Gastroesophageal sphincter (tissue), 4 donors: ENCODE measurements at places on chromosomes 5 and 9.
A peak's percentile ranks its signal among the peaks of the same experiment; 100 is the strongest.

- no peak for ATAC-seq
Observed at GRCh38 chr9:122463828-122464632, 13.7 kb downstream of the OR1J1 start.

GRCh38 chr9:5842929-5843793 is 10.2 kb upstream of the ERMP1 start:
- ATAC-seq = no peak

DNA sequence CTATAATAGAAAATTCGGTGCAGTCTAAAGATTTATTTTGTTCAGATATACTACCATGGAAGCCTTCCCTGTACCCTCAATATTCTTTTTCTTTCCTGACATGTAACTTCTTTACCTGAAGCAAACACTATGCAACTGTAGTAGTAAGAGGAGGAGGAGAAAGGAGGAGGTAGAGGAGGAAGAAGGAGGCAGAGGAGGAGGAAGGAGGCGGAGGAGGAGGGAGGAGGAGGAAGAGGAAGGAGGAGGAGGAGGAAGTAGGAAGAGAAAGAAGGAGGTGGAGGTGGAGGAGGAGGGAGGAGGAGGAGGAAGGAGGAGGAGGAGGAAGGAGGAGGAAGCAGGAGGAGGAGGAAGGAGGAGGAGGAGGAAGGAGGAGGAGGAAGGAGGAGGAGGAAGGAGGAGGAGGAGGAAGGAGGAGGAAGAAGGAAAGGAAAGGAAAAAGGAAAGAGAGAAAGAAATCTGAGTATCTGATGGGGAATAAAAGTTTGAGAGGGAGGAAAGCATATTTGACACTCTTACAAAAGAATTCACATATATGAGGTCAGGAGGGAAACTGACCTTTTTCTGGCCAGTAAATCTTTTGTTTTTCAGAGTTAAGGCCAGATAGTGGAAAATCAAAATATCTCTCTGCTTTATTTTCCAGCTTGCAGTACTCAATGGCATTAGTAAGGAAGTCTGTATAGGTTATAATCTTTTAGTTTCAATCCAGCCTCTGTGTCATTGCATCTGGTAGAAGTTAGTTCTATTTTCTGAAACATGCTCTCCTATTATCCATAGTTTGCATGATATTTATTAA is 114.5 kb upstream of the LPAR1 start:
- ATAC-seq = no peak

- no peak for ATAC-seq
Observed at GRCh38 chr5:118776755-118777154, 211.6 kb downstream of the DTWD2 start.

- no peak for ATAC-seq
Observed at GRCh38 chr5:77347435-77348098, 137.1 kb downstream of the PDE8B start.

DNA sequence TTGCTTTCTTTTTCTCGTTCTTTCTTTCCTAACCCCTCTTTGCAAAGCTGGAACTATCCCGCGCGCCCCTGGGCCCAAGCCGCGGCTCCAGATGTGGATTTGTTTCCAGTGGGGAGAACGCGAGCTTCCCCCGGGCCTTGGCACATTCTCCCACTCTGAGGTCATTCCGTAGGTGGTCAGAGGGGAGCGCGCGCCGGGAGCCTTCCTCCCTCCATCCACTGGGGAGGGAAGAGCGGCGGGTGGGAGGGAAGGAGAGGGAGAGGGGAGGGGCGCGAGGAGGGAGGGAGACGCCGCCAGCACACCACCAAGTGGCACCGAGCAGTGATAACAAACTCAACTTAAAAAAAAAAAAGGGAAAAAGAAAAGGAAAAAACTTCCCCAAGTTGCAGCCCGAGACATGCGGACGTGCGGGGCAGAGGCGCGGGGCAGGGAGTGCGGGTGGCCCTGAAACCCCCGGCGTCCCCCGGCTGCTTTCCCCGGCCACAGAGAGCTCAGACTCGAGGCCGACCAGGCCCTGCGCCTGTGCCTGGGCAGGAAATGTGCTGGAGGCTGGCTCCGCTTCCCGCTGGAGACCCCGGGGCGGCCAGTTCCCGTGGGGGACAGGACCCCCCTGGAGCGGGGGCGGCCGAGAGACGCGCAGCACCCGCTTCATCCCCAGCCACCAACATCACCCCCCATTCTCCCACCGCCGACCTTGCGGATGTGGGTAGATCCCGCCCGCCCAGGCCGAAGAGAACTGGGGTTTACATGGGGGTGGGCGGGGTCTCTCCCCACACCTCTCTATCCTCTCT is 3.1 kb downstream of the IER5L start:
- ATAC-seq = peak; percentile 47

DNA sequence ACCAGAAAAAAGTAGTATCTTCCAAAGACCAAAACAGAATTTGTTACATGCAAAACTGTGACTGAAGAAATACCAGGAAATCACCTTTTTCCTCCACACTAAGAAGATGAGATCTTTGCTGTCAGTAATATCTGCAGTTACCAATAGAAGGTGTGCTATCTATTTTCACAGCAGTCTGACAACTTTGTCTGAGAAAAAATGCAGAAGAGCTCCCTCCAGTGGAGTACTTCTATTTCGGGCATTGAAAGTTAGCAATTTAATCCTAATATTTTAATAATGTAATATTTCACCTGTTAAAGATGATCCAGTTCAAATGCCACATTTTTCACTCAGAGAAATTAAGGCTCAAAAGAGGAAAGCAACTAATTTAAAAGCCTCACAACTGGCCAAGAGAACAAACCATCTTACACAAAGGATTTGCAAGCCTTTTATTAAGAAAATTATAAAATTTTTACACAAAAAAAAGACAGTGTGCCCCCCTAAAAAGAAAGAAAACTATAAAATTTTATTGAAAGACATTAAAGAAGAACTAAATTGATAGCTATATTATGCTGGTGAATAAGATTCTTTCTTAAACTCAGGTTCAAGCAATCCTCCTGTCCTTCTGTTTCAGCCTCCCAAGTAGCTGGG is 50.6 kb downstream of the DEPDC1B start:
- ATAC-seq = no peak

GRCh38 chr5:151671950-151672349 is 14.8 kb downstream of the SPARC start:
- peak; percentile 38 for ATAC-seq

DNA sequence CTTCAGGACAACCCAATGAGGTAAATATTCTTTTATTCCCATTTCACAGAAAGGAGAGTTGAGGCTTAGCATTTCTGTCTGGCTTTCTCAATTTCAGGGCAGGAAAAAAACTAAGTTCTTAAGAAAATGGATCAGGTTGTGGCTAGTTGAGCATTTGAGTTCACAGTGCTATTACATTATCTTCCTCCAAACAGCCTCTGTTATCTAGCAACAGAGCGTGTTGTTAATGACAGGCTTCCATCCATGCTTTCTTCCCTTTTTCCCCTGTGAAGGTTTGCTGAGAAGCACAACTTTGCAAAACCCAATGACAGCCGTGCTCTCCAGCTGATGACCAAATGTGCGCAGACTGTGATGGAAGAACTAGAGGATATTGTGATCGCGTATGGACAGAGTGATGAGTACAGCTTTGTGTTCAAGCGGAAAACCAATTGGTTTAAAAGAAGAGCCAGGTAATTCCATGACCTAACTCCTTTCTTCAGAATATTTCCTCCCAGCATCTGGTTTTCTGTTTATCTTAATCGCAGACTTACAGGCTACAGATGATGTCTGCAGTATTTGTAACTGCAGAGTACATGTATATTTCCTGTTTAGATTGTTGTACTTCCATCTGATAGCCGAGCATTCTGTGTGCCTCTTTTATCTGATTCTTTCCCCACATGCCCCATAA is 1.5 kb downstream of the THG1L start:
- no peak for ATAC-seq

GRCh38 chr5:177389241-177390169 is 5.3 kb downstream of the SLC34A1 start:
- peak; percentile 29 for ATAC-seq

DNA sequence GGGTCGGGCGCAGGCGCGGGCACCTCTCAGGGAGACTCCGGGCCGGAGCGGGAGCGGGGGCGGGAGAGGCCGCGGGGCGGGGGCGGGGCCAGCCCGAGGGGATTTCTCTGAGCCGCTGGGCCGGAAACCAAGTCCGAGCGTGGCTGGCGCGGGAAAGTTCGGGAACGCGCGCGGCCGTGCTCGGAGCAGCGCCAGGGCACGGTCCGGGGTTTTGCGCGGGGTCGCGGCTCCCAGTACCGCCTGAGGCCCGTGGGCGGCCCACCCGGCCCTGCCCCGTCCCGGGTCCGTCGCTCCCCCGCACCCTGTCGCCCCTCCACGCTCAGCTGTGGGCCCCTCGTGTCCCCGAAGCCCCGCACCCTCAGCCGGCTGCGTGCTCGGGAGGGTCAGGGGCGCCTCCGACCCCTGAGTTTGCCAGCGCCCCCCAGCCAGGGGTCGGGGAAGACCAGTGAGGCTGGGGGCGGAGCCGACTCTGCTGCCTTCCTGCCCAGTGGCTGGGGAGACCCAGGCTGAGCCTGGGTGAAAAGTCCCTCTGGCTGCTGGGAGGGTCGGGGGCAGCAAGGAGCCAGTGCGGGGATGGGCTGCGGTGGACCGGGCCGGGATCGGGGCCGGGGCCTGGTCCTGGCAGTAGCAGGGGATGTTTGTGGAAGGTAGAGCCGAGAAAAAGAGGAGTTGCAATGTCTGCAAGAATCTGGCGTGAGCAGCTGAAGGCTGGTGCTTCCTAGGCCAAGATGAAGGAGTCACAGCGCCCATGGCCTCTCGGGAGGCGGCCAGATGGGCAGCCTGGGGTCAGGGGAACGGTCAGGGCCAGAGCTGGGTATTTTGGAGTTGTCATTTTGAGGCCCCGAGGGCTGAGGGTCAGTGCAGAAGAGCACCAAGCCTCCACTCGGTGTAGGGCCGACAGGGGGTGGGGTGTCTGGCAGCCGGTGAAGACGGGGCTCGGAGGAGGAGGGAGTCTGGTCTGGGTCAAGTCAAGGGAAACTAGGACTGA is 588 bp downstream of the TRAF2 start:
- ATAC-seq = peak; percentile 62

- no peak for ATAC-seq
Observed at GRCh38 chr9:72313507-72313906, 51.5 kb downstream of the ZFAND5 start.

DNA sequence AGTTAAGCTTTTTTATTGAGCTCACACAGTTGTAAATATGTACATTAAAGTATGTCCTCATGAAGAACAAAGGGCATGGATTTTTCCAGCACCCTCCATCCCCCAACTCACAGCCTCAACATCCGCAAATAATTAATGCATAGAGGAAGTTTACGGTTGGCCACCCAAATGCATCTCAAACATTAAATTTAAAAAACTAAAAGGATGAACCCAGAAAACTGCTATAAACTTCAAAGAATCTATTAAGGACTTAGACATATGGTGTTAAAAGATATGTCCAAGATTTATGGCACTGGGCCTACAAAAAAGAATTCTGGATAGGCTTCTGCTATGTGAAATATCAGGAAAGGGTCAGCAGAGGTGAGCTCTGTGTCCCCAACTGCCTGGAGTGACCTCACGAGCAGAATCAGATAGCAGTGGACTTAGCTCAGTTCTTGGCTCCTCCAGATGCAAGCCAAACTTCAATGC is 54.0 kb upstream of the TNC start:
- no peak for ATAC-seq

DNA sequence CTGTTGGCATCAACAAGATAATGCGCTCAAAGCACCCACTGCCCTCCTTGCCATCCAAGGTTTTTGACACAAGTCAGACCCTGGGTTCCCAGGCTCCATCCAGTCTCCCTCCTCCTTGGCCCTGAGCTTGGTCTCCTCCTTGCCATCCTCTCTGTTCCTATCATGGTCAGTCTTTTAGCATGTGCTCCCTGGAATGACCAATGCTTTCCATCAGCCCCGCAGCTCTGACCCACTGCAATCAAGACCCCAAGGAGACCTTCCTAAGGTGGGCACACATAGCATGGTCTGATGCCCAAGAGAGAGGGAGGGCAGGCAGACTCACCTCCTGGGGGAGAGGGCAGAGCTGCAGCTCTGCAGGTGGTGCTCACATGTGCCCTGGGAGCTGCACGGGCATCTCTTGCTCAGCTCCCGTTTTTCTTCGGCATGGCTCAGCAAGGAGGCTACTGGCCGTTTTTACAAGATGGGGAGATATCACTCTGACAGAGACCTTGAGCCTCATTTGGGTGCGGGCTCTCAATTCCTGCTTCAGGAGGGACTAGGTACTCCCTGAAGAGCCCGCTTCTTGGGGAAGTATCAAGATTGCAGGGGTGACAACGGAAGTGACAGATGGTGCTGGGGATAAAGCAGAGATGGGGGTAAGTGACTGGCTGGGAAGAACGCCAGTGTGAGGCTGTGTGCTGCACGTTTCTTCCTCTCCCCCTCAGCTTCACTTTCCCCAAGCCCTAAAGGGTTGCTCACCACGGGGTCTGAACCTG is 3.3 kb downstream of the SEPTIN8 start:
- ATAC-seq = no peak

DNA sequence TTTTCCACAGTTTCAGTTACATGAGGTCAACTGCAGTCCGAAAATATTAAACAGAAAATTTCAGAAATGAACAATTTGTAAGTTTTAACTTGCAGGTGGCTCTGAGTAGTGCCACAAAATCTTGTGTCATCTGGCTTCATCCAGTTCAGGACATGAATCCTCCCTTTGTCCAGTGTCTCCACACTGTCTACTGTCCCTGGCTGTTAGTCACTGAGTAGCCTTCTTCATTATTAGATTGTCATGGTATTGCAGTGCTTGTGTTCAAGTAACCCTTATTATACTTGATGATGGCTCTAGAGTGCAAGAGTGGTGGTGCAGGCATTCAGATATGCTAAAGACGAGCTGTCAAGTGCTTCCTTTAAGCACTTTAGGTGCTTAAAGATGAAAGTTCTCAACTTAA is 65.3 kb downstream of the CFAP95 start:
- no peak for ATAC-seq

DNA sequence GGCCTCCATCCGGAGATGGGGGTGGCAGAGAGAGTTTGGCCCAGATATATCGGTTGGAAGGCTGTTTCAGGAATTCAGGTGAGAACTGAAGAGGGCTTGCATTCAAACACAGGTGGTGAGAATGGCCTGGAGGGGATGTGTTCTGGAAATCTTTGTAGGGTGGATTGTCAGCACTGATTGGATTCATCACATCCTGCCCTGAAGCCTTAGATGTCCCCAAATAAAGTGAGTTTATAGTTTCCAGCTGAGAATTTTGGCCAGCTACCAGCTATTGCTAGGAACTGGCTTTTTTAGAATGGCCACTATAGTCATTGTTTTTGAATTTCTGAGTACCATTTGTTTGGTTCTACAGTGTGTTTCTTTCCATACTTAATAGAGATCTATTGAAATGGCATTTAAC is 46.1 kb upstream of the ANKH start:
- no peak for ATAC-seq

GRCh38 chr9:71383308-71383940 is 262.0 kb upstream of the TRPM3 start:
- no peak for ATAC-seq

GRCh38 chr9:35028341-35028740 is 38.8 kb downstream of the DNAJB5 start:
- no peak for ATAC-seq

DNA sequence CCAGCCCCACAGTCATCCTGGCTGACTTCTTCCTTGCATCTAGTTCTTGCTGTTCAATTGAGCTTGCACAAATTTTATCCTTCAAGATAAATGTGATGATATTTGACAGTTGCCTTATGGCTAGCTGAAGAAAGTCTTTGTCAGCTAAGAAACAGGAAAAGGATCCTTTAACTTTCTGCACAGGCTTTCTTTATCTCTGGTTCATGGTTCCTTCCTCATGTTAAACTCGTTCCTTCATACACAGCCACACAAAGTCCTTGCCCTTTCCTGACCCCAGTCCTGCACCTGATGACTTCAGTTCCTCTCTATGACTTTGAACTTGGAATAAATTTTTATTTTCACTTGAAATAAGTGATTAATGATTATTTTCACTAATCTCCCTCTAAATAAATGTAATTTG is 132.5 kb upstream of the PRSS3 start:
- ATAC-seq = no peak

- ATAC-seq = no peak
Observed at GRCh38 chr5:163363389-163363788, 74.0 kb upstream of the CCNG1 start.
